Stimulated activated CD8-positive, alpha-beta memory T cell treated with anti-CD3 and anti-CD28 coated beads, Interleukin-7, amount 100 ng/mL, for 1 hour (primary cell): ENCODE measurements at places on chromosomes 1 and 21.

DNA sequence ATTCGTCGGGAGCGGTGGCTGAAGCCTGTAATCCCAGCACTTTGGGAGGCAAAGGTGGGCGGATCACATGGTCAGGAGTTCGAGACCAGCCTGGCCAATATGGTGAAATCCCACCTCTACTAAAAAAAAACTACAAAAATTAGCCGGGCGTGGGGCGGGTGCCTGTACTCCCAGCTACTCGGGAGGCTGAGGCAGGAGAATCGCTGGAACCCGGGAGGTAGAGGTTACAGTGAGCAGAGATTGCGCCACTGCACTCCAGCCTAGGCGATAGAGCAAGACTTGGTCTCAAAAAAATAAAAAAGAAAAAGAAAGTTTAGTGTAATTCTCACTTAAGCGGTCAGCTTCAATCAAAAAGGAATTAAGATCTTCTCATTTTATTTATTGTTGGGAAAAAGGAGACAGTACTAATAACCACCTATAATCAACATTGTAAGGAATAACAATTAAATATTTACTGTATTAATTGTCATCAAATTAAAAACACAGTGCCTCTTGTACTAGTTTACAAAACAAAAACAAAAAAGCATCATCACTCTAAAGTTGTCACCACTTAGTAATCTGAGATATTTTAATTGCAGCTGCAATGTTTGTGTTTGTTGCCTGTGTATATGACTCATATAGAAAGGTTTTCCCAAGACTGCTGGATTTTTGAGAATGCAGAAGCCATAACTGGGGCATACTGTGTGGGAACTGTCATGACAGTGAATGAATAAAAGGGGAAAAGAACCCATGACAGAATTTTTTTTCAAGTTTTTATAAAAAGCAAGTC lies 3.7 kb downstream of the FBXO42 start:
- no peak for DNase-seq

GRCh38 chr21:33734291-33734690 lies 92.0 kb downstream of the ITSN1 start:
- no peak for DNase-seq

DNA sequence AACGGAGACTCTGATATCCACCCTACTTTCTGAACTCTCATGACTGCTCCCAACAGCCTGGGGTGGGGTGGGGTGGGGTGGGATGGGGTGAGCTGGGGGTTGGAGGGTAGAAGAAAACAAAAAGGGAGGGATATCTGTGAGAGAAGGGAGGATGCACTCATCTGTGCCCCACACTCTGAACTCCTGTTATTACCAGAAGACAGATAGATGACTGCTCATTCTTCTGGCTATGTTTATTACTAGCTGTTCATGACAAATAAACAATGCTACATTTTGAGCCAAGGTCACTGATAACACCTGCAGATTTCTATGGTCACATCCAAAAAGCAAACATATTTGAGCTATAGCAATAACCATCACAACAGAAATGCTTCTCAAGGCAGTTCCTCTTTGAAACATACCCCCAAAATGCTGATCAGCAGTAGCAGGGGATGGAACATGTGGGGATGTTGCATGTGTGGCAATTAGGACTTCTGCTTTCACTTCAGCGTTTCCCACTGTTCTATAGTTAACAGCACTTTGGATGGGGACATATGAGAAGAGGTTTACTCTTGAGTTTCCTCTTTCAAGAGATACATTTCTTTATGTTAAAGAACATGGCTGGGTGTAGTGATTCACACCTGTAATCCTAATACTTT lies 43.3 kb downstream of the GPR3 start:
- DNase-seq: no peak

- DNase-seq: no peak
These were observed 49.8 kb upstream of the SCAF4 start for GRCh38 chr21:31781737-31782136.

GRCh38 chr1:80929868-80930508 lies 870.7 kb upstream of the ADGRL2 start:
- no peak for DNase-seq
